NCI-H2081 treated with DMSO at 0.1 percent for 48 hours (cell line): ENCODE measurements at places on chromosomes 12 and 14.

DNA sequence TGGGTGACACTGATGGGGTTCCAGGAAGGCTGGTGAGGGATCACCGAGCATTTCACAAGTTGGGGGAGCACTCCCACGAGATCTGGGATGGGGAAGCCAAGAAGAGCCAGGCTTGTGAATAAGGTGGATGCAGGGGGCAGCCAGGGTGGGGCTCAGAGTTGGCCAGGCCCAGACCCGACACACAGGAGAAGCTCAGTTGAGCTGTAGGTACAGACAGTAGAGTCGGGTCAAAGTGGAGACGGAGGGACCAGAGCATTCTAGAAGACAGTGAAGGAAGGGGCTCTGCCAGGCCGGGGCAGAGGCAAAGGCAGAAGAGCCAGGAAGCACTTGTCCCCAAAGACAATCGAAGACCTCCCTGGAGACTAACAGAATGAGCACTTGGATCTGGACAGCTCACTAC is 70.9 kb upstream of the BCL11B start:
- DNase-seq, result no peak

- DNase-seq, result no peak
Measured at GRCh38 chr12:106247674-106248311, at the start of gene CKAP4. CKAP4 (minus strand) TSS chr12:106248020; CDS start chr12:106247851, 169 bp downstream.

GRCh38 chr12:106974511-106974910 is 12.4 kb downstream of the MTERF2 start:
- DNase-seq, result no peak

GRCh38 chr12:132389026-132389425 is 59.6 kb upstream of the GALNT9 start:
- no peak for DNase-seq

- DNase-seq, result no peak
Measured at GRCh38 chr12:68745376-68745903, 536 bp upstream of the SLC35E3 start.

- no peak for DNase-seq
Measured at GRCh38 chr14:61472801-61473376, 151.5 kb downstream of the PRKCH start.

DNA sequence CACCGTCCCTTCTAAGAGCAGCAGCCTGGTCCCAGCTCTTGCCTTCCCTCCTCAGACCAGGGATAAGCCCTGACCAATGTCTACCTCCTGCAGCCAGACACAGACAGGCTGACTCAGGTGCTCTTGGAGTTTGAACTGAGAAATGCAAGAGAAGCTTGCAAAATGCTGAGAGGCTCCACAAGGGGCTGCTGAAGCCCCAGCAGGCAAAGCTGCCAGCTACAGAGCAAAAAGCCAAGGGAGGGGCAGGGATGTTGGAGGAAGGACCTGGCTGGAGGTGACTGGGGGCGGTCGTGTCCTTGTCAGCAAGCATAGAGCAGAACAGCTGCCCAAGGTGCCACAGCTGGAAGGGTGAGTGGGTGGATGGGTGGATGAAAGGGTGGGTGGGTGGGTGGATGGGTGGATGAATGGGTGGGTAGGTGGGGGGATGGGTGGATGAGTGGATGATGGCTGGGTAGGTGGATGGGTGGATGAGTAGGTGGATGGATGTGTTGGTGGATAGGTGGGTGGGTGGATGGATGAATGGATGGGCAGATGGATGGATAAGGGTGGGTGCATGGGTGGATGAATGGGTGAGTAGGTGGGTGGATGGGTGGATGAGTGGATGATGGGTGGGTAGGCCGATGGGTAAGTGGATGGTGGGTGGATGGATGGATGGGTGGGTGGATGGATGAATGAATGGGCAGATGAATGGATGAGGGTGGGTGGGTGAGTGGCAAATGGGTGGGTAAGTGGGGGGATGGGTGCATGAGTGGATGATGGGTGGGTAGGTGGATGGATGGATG is 4.0 kb upstream of the INF2 start:
- no peak for DNase-seq

- DNase-seq, result no peak
Measured at GRCh38 chr12:10393291-10393690, 3.5 kb upstream of the KLRK1 start.
